ENCODE measurements at places on chromosomes 7 and 10.

GRCh38 chr7:24773646-24774045, 16.4 kb upstream of the GSDME start:
- no peak for DNase-seq

DNA sequence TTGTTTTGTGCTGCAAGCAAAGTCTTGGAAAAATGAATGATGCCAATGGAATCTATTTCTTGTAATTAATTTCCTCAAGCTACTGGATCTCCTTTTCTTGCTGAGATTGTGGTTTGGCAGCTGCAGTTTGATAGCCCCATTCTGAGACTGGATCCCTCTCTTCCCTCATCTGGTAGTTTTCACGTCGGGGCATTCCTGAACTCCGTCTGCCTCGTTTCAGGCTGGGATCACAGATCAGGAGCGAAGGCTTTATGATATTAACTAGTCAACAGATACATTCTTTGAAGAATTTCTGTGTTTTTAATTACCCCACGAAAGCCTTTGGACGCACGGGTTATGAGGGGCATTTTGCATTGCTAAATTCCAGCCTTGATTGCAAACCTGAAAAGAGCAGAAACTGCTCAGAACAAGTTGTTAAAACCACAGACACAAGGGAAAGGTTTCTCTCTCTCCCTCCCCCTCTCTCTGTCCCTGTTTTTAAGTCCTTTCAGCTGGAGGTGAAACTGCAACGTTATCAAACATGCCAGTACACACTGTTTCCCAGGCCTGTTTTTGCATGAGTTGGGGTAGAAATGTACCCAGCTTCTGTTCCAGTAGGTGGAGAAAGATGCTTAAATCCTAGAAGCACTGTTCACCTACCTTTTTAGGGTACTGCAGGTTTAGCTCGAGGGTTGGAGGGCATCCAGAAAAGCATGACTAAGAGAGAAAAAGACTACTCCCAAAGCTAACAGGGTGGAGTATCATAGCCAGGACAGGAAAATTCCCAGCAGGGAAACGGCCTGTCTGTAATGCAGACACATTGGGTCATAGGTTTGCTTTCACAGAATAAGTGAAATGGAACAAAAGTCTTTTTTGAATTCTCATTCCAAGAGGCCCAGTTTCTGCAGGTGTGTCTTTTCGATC, 124.3 kb downstream of the CUX1 start:
- DNase-seq = no peak

- no peak for DNase-seq
These were observed 7.1 kb downstream of the SND1 start for GRCh38 chr7:127658970-127659630.

DNA sequence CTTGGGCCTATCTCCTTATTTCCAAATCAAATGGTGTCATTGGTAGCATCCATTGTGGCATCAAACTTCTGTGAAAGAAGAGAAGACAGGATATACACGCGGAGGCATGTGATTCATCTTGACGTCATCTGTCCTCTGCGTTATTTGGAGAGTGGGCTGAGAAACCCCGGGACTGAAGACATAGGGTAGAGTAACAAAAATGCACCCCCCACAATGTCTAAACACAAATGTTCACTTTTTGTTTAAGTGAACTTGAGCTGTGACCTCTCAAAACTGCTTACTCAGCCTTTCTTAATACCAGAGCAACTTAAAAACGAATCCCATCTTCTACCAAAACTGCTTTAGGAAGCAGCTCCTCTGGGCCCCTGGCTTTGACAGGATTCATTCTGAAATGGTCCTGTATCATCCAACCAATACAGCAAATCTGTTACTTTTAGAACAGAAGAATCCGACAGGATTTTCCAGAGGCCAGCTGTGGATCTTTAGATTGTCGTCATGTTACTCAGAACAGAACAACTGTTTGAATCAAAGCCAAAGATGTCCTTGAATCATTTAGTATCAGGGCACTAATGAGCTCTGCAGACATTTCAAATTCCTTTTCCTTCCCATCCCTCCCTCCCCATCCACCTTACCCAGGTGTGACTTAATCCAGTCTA, 438.1 kb downstream of the SUGCT start:
- no peak for DNase-seq

DNA sequence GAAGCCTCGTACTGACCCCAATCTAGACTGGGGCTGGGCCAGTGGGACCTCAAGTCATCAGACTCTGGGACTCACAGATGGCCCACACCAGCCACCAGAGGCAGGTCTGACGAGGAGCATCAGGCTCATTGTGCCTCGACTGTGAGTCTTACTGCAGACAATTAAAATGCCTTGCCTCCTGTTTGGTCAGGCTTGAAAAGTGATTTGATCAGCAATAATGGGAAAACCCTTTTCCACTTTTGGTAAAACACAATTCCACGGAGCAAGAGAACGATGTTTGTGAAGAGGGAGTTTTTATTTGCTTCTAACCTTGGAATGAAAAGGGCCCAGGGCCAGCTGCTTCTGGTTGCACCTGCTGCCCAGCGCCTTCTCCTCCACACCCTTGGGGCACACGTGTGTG, 43.9 kb downstream of the C10orf143 start:
- no peak for DNase-seq

DNA sequence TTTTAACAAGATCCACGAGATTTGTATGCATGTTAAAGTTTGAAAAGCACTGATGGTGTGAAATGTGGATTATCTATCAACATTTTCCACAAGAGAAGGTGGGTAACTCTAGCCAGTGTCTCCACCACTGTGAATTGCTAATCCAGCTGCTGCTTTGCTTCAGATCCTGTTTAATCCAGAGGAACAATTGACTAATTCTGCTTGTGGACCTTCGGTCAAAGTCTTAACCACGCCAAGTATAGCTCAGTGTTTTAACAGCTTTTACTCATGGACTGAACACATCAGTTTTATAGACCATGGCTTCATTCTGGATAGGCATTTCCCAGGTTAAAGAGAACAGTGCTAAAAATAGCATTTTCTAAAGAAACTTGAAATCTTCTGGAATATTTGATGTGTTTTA, 23.5 kb downstream of the ADK start:
- no peak for DNase-seq

- no peak for DNase-seq
These were observed 74.0 kb downstream of the SLC16A9 start for GRCh38 chr10:59635502-59636290.

DNA sequence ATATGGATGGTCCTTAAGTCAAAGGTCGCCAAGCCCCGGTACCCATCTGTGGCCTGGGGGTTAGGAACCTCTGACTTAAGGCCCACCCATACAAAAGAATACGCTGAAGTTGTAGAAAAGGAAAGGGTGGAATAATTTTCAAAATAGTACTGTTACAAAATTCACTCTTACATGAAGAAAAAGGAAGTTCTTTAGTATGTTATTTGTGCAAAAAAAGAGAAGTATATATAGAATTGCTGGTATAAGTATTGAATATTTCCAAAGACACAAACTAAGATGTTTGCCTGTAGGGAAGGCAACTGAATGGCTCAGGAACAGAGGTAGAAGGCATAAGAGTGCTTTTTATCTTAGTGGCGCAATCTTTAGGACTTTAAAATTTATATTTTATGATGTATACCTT, 78.7 kb downstream of the PRLHR start:
- DNase-seq = no peak

- DNase-seq = no peak
These were observed 29.2 kb downstream of the PANK1 start for GRCh38 chr10:89615824-89616223.

GRCh38 chr7:132518102-132518838, 58.0 kb downstream of the PLXNA4 start:
- DNase-seq = no peak

All from B cell (primary cell).